ENCODE measurements at places on chromosomes 11 and 22.
A peak's percentile ranks its signal among the peaks of the same experiment; 100 is the strongest.

DNA sequence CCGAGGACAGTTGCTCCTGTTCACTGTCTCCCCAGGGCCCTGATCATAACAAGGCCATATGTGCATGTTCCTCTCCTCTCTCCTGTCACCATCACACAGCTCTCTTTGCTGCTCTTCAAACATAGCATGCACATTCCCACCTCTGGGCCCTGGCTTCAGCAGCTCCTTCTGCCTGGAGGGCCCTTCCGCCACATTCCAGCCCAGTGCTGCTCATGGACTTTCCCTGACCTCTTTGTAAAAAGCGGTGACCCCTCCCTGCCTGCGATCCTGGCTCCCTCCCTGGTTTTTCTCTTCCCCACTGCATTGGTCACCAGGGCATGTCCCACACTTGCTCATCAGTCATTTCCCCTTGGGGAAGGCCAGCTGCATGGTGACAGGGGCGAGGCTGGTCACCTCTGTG lies 98.2 kb downstream of the MYO18B start:
- H3K36me3 ChIP-seq, result no peaks in the 10 kb centered on the region
- peaks cover 8% of the 10 kb centered on the region for H3K27me3 ChIP-seq
- no peak for DNase-seq
- H3K4me1 ChIP-seq, result peaks cover 8% of the 10 kb centered on the region

DNA sequence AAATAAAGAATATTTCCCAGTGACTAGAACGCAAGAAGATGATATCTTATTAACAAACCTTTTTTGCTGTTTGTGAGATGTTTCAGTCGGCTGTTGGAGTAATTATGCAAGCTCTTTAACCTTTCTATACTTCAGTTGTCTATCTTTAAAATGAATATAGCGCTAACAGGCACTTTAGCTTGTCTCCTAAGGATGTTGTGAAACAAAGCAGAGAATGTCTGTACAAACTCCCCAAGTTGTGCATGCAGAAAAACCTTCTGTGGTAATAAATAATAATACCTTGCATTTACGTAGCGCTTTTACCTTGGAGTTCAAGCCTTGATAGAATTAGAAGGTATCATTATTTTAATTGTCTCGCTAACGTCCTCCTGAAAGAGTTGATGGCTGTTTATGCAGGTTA lies 1.9 kb upstream of the KDM2A start:
- no peaks in the 10 kb centered on the region for H3K27me3 ChIP-seq
- H3K36me3 ChIP-seq, result no peaks in the 10 kb centered on the region
- peaks cover 31% of the 10 kb centered on the region for H3K4me1 ChIP-seq
- H3K4me3 ChIP-seq, result peak overlapping the region; percentile 66
- DNase-seq, result no peak

GRCh38 chr11:4094348-4095291 lies at the start of gene RRM1:
RRM1 (plus strand) TSS chr11:4094799; CDS start chr11:4095013, 214 bp downstream.
- peaks cover 22% of the 10 kb centered on the region for H3K4me1 ChIP-seq
- peak within 1 kb of the TSS; percentile 98 for H3K4me3 ChIP-seq
- peak within 1 kb of the TSS; percentile 99 for H3K27ac ChIP-seq
- no peaks in the 10 kb centered on the region for H3K36me3 ChIP-seq
- H3K27me3 ChIP-seq, result no peaks in the 10 kb centered on the region

GRCh38 chr11:60939855-60940254 lies 12.1 kb downstream of the SLC15A3 start:
- DNase-seq, result no peak
- no peaks in the 10 kb centered on the region for H3K27me3 ChIP-seq
- H3K4me3 ChIP-seq, result no peak overlapping the region
- peak overlapping the region; percentile 34 for H3K27ac ChIP-seq

- H3K27me3 ChIP-seq, result peaks cover 35% of the 10 kb centered on the region
- H3K4me3 ChIP-seq, result no peak overlapping the region
- H3K4me1 ChIP-seq, result no peaks in the 10 kb centered on the region
- DNase-seq, result no peak
Measured at GRCh38 chr22:32044913-32045312, 1.9 kb downstream of the SLC5A1 start.

DNA sequence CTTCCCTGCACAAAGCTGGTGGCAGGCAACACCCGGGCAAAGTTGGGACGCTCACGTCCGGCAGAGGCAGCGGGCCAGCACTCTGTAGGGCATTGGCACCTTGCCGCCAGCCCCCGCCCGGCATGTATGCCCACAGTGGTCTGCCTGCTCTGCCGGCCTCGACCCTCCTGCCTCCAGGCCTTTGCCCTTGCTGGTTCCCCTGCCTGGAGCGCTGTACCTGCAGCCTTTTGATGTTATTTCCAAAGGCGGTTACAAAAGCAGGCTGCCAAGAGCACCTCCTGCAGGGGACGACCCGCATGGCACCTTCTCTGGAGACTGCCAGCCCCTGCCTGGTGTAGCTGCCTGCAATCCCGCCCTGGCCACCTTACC lies 56.5 kb upstream of the SHISAL1 start:
- no peak overlapping the region for H3K27ac ChIP-seq
- H3K4me3 ChIP-seq, result no peak overlapping the region
- H3K27me3 ChIP-seq, result peaks cover 7% of the 10 kb centered on the region
- DNase-seq, result no peak
- no peaks in the 10 kb centered on the region for H3K36me3 ChIP-seq

- H3K27me3 ChIP-seq, result peaks cover 56% of the 10 kb centered on the region
- no peak overlapping the region for H3K27ac ChIP-seq
- H3K36me3 ChIP-seq, result no peaks in the 10 kb centered on the region
- no peak overlapping the region for H3K4me3 ChIP-seq
- H3K4me1 ChIP-seq, result no peaks in the 10 kb centered on the region
- DNase-seq, result no peak
Measured at GRCh38 chr11:118306556-118306955, 2.0 kb downstream of the CD3E start.

DNA sequence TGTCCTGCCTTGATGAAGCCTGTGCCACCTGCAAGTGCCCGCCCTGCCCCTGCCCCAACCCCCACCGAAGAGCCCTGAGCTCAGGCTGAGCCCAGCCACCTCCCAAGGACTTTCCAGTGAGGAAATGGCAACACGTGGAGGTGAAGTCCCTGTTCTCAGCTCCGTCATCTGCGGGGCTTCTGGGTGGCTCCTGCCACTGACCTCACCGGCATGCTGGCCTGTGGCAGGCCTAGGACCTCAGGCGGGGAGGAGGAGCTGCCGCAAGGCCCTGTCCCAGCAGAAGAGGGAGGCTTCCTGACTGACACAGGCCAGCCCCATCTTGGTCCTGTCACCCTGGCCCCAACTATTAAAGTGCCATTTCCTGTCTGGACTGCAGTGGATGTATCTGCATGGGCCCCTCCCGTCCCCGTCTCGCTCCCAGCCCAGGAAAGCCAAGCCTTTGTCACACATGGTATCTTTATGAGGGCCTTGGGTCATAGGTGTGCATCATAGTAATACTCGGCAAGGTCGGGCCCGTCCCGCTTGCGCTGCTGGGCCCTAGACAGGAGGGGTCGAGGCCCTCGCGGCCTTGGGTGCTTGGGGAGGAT lies 882 bp downstream of the FREY1 start:
- peaks cover 1% of the 10 kb centered on the region for H3K36me3 ChIP-seq
- H3K27me3 ChIP-seq, result no peaks in the 10 kb centered on the region
- no peak for DNase-seq
- H3K4me1 ChIP-seq, result no peaks in the 10 kb centered on the region
- H3K4me3 ChIP-seq, result no peak overlapping the region
- H3K27ac ChIP-seq, result no peak overlapping the region

DNA sequence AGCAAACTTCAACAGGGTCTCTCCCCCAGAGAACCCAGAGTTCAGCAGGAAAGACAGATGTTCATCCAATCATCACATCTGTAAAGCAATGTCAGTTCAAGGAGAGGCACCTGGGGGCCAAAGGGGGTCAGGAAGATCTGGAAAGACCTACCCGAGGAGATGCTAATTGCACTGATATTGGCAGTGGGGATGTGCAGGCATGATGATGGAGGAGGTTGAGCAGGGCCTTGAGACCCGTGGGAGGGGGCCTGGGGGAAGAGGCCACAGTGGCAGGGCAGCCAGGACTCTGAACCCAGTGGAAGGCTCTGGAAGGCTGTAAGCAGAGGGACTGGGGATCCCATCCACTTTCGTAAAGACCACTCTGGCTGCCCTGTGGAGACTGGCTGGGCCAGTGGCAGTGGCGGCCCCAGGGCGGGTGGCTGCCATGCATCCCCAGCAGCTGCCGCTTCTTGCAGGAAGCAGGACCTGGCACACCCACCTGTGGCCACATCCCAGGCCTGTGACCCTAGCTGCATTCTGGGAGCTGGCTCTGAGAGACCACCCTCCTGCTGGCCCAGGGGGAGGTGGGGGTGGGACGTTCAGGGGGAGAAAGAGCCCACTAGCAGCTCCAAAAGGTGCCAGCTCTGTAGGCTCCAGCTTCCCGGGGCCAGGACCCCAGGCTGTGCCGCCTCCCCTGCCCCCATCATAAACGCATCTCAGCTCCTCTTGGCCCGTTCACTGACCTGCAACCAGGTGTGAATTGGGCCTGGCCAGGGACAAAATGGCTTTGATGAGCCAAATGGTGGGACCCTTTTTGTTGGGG lies 59.9 kb upstream of the FGF3 start:
- no peak for DNase-seq
- H3K36me3 ChIP-seq, result no peaks in the 10 kb centered on the region
- peaks cover 5% of the 10 kb centered on the region for H3K27me3 ChIP-seq
- H3K4me1 ChIP-seq, result peaks cover 4% of the 10 kb centered on the region
- H3K27ac ChIP-seq, result no peak overlapping the region
